ENCODE measurements at places on chromosomes 11 and 22. TPM values are rescaled to one million over a fixed set of nuclear protein-coding genes. Genes with fewer than 3 reads are reported as not detected.

- no peak for DNase-seq
These were observed 35.0 kb upstream of the MAPK1 start for GRCh38 chr22:21902296-21903087.

- no peak for DNase-seq
These were observed 12.2 kb downstream of the MRGPRF start for GRCh38 chr11:69000831-69001242.

DNA sequence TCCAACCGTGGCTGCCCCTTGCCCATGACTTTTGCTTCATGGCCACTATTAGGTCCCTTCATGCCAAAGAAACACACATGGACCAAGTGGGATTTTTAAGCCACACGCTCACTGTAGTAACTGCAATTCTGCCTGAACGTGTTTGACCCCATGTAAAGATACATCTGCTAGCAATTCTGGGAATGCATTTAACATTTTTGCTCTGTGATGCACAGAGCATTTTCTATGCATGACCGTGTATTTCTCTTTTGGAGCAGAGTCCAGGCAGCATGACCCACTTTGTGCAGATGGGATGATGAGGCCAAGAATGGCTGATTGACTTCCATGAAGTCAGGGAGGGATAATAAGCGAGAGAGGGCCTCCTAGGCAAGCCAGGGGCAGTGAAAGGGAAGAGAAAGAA, 108.5 kb downstream of the TP53I11 start:
- DNase-seq: no peak

DNA sequence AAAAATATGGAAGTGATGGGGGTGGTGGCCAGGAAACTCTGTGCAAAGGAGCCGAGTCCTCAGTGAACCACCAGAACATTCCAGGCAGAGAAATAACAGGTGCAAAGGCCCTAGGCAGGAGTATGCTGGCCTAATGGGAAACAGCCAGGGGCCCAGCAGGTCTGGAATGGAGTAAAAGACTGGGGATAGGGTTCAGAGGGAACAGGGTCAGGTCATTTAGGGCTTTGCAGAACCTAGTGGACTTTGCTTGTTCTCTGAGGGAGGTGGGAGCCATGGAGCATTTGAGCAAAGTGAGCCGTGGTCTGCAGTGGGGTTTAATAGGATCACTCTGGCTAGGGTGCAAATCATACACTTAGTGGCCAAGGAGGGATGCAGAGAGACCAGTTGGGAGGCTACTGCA, 8.7 kb downstream of the CRYBB3 start:
- DNase-seq: no peak

GRCh38 chr22:24965822-24966626, 13.5 kb downstream of the KIAA1671 start:
- DNase-seq: peak; percentile 54

- DNase-seq: no peak
These were observed 42.0 kb upstream of the TUB start for GRCh38 chr11:8038811-8039529.

DNA sequence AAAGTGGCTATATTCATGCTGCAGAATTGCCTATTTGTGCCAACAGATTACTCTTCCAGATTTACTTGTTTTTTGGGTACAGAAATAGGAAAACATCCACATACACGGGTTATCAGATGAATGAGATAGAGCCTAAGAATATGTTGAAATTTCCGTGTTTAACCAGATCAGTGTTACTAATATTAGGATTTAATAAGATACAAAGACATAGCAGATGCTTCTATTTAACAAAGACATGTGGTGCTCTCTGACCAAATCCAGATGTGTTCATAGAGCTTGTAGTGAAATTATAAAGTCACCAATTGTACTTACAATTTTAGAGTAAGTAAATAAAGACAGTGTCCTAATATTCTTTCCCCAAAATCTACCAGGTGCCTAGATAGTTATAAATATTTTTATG, 208.0 kb downstream of the CASP12 start:
- no peak for DNase-seq

DNA sequence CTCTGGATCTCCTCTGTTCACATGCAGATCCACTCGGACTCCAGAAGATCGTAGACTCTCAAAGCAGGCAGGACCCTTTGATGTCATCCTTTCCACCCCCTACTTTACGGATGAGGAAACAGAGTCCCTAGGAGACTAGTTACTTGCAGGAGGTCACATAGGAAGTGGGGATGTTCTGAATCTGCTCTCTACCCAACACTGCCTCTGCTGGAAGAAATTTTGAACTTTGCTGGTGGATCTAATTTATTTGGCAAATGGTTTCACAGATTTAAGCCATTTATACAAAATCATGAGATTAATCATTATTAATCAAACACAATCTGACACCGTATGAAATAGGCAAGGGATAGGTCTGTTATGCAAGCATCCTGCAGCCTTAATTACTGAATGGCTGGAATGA, 55.0 kb upstream of the USP47 start:
- DNase-seq: no peak

- peak; percentile 71 for DNase-seq
These were observed 7.6 kb upstream of the CHKA start for GRCh38 chr11:68128682-68129327.

DNA sequence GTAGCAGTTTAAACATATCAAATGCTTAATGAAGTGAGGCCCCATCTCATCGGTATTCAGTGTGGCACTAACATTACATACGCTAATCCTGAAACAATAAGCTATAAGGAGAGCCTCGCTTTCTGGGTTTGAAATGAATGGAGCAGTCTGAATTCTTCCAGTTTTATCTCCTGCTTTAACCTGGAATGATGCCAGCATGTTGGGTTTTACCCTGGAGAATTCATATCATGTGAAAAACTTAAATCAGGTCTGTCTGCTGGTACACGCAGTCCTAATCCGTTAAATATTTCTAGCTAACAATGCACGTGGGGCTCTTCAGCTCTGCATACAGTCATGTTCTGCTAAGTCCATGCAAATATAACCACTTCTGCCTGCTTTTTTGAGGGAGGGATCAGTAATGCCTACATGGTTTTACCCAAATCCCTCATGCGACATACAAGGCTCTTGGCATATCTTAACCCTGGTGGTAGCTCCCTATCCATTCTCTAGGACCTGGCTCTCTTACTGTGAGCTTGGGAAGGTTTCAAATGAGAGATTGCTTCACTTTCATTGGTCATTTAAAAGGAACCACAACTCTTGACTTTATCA, 92.7 kb downstream of the COMMD9 start:
- DNase-seq: no peak

GRCh38 chr22:46783721-46784120, 21.3 kb downstream of the TBC1D22A start:
- no peak for DNase-seq

GRCh38 chr11:115659061-115659963, 155.1 kb upstream of the CADM1 start:
- DNase-seq: peak; percentile 58

DNA sequence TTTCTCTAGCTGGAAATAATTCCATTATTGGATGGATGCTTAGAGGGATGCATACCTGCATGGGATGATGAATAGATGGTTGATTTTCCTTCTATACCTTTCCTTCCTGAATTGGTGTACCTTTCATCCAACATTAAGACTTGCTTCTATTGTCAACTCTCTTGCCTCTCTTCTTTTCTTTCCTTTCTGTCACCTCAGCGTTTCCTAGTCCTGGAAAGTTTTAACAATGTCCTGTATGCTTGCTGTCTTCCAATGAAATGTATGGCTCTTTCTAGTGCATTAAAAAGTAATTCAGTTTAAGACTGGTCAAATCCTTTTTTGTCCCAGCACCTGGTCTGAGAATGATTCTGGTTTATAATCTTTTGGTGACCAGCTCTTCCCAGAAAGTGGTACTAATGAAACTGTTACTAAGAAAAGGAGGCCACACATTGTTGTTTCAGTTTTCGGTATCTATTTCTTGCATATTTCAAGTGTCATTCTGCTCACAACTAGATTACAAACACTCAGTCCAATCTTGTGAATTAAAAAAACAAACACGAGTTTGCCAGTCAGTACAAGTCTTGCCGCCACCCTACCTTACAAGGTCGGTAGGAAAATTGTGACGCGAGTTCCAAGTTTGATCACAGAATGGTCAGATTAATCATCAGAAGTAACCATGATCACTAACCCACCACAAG, 8.0 kb downstream of the POU2AF1 start:
- no peak for DNase-seq

DNA sequence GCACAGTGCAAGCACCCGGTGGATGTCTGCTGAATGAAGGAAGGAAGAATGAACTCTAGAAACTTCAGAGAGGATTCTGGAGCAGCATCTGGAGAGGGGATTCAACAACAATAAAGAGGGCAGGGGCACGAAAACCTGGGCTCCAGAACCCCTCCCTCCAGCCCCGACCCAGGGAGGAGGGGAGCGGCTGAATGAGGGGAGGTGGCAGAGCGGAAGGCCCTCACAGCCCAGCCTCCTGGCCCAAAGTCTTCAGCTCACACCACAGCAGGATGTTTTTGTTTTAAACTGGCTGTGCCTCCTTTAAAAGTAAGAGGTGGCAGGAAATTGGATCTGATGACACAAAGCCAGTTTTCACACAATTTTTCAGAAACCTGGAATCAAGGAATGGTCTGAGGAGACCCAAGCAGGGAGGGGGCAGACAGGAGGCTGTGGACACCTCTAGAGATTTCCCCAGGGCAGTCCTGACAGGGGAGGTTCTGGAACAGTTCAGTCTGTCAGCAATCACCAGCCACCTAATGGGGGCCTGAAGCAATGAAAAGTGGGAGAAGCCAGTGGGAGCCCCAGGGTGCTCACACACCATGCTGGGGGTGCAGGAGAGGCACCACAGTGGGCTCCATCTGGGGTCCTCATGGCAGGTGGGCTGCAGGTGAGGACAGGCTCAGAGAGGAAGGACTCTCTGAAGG, 44.4 kb upstream of the TCF20 start:
- DNase-seq: no peak

- no peak for DNase-seq
These were observed 7.2 kb downstream of the DDX10 start for GRCh38 chr11:108672113-108672512.

GRCh38 chr11:64605244-64605560, 14.2 kb downstream of the SLC22A12 start:
- DNase-seq: no peak

DNA sequence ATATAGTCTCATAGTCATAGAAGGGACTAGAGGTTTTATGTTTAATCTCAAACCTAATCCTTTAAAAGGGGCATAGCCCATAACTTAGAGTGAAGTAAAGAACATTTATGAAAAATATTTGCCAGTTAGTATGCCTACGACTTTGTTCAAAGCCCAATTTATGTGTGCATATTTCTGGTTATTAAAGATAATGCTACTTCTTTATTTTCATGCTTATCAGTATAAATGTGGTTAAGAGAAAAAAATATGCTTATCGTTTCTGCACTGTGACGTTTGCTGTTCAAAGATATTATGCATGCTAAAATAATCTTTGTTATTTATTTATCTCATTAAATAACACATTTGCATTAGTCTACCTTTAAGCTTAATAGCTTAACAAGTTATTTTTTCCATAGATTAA, 343.9 kb downstream of the DYNC2H1 start:
- DNase-seq: no peak

- no peak for DNase-seq
These were observed 1.3 kb upstream of the NADSYN1 start for GRCh38 chr11:71451596-71452198.

- no peak for DNase-seq
These were observed 8.6 kb downstream of the SC5D start for GRCh38 chr11:121300972-121301699.

DNA sequence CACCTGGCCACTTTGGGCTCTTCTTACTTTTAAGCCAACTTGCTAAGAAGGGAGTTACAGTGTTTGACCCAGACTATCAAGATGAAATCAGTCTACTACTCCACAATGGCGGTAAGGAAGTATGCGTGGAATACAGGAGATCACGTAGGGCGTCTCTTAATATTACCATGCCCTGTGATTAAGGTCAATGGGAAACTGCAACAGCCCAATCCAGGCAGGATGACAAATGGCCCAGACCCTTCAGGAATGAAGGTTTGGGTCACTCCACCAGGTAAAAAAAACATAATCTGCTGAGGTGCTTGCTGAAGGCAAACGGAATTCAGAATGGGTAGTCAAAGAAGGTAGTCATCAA, 1.0 kb upstream of the YPEL4 start:
- DNase-seq: no peak

DNA sequence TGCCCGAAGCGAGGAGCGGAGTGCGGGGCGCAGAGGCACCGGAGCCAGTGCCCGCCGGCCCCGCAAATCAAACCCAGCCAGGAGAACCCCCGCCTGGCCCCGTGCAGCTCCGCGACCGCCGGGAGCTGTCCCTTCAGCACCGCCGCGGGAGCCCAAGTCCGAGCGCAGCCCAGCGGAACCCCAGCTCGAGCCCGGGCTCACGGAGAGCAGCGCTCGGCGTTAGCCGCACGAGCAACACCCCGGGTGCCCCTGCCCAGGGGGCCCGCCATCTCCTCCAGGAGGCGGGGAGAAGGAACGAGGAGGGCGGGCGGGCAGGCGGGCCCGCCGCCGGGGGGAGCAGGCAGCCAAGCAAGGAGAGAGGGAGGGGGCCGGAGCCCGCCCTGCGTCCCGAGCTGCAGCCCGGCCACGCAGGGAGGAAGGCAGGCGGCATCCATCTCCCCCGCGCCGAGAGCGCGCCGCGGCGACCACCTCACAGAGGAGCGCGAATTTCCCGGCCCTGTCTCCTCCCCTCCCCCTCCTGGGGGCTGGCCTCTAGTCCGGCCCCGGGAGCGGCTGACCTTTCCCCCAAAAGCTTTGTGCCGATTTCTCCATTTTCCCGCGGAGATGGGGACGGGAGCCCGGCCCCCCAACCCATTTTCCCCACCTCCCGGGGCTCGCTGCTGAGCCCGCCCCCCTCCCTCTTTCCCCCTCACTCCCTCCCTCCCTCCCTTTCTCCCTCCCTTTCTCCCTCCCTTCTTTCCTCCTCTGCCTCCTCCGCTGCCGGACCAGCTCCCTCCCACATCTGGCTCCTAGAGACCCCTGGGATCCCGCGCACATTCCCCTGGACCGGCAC, 621 bp downstream of the KCNC1 start:
- peak; percentile 84 for DNase-seq

DNA sequence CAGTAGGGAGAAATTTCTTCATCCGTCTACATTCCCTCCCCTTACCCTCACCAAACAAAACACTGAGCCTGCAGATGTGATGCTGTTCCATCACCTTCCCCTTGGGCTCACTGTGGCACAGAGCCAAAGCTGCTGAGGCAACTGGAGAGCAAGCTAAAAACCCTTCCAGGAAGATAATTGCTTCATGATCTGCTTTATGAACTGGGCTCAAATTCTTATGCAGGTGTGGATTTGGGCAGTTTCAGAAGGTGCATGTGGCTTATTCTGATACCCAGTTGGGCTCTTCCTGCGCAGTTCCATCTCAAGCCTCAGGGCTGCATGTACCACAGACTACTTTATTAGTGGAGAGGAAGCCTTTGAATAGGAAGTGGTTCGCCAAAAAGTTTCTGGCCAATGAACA, 58.3 kb downstream of the AAMDC start:
- DNase-seq: peak; percentile 79

The SLC22A25 gene
- total RNA-seq: not detected

The OR4D5 gene
- total RNA-seq: not detected

The CCDC87 gene
- total RNA-seq: 0.25 TPM

The SMIM38 gene
- not detected for total RNA-seq

The EFCAB6 gene
- 1.5 TPM for total RNA-seq

The BTG4 gene
- total RNA-seq: not detected

The PAX6 gene
- total RNA-seq: not detected

The GLYATL2 gene
- 0.50 TPM for total RNA-seq

The VWCE gene
- total RNA-seq: 0.94 TPM

The DPAGT1 gene
- 18.6 TPM for total RNA-seq
